ENCODE measurements at places on chromosomes 2 and 18.

- DNase-seq = no peak
These were observed 58.6 kb upstream of the DOCK10 start for GRCh38 chr2:225100856-225101294.

- no peak for DNase-seq
These were observed 111.3 kb downstream of the CMPK2 start for GRCh38 chr2:6754419-6754818.

DNA sequence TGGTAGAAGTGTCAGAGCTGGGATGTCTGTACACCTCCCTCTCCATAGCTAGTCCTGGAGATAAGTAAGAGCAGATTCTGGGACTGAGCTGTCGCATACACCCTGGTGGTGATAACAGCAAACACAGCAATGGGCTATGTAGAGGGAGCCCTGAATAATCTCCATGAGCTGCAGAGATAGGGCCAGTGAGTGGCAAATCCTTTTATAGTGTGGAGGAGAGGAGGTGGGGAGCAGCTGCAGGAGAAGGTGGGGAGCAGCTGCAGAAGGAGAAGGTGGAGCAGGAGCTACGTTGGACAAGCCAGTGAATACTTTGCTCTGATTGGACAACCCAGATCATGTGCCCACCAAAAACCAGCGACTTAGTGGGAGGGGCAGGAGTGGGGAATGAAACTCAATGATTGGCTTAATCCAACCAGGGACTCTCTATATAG lies 85.5 kb downstream of the TMEM247 start:
- DNase-seq = no peak

DNA sequence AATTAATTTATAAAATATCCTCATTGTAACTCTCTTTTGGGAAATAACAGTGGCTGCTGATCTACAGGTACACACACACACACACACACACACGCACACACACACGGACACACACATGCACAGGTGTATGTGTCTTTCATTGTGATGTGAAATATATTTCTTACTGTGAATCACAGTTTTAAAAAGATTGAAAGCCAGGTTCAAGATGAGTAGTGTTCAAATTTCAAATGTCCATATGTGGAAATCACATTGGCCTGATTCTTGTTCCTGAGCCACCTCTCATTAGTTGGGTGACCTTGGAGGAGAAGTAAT lies 372.4 kb downstream of the ALK start:
- DNase-seq = no peak

GRCh38 chr2:138279871-138280270 lies 221.7 kb upstream of the SPOPL start:
- no peak for DNase-seq

GRCh38 chr2:179460181-179460929 lies 195.7 kb upstream of the SESTD1 start:
- no peak for DNase-seq

- no peak for DNase-seq
These were observed 46.2 kb upstream of the MGAT5 start for GRCh38 chr2:134207589-134208209.

GRCh38 chr2:207123776-207124391 lies 41.9 kb downstream of the KLF7 start:
- no peak for DNase-seq

- DNase-seq = no peak
These were observed 407.5 kb upstream of the RGPD4 start for GRCh38 chr2:107419191-107419590.

DNA sequence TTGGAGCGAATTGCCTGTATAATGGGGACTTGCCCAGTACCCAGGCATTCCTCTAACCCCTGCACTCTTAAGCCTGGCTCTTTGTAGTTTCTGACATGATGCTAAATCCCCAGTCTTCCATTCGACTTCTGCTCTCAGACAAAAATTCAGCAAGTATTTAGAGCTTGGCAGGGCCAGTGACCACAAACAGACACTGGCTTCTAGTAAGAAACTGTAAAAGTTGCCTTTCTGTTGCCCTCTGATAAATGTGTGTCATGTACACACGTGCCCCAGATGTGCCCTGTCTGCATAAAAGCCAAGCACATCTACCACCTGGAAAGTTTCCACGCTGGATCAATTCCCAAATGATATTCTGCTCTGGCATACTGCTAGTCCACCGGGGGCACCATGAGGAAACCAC lies 18.0 kb downstream of the PAX3 start:
- DNase-seq = no peak

DNA sequence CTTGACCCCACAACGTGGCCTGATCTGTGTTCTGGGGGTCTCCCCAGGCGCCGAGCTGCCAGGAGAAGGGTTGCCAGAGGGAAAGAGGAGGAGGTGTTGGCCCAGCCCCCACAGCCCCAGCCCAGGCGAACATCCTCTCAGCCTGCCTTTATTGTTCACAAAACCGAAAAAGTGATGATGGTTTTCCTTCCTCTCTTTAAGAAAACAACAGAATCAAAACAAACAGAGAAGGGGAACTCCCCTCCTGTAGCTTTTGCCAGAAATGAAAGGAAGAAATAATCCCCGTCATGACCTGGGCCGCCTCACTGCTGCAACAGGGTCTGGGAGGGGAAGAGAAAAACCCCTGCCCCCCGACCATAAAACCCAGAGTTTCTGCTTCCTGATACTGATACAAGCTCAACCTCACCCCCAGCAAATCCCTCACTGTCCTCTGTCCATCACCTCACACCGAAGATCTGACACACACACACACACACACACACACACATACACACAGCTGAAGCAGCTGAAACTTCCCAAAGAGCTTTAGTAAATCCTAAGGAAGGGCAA lies 52.0 kb downstream of the ZFP36L2 start:
- no peak for DNase-seq

DNA sequence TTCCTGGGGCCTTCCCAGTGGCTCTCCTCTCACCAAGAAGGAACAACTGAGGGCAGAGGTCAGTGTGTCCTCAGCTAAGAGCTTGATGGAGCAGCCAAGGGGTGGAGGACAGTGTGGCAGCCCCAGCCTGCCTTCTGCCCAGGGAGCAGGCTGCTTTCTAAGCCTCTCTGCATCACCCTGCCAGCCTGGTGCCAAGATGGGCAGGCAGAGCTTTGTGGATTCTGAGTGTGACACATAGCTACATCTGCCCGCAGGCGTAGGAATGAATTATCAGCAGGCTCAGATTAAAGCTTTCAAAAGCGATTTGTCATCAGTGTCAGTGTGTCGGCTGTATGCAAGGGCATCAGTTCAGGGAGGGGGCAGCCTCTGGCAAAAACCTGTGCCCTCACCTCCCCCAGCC lies 8.7 kb downstream of the MAL start:
- no peak for DNase-seq

- no peak for DNase-seq
These were observed 221.8 kb downstream of the ANAPC1 start for GRCh38 chr2:111662039-111662770.

DNA sequence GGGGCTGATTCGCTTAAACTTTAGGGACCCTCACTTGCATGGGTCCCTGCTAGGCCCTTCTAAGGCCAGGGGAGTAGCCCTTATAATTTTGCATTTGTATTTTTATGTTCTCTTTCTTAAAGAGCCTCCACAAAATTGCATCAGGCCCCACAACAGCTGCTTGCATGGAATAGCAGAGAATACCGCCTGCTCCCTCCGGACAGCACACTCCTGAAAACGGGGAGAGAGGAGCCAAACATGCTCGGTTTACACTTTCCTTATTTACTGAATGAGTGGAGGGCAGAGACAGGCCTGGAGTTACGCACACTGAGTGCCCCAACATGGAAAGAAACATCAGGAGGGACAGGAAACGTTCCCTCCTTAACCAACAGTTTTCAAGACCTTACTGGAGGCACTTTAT lies 132.2 kb downstream of the ANTXR1 start:
- DNase-seq = no peak

DNA sequence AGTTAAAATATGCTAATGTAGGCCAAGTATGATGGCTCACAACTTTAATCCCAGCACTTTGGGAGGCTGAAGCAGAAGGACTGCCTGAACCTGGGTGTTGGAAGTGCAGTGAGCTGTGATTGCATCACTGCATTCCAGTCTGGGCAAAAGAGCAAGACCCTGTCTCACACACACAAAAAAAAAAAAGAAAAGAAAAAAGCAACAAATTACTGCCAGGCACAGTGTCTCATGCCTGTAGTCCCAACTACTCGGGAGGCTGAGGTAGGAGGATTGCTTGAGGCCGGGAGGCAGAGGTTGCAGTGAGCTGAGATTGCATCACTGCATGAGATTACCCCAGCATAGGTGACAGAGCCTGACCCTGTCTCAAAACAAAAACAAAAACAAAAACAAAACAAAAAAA lies 110.6 kb downstream of the PRELID3A start:
- DNase-seq = no peak

GRCh38 chr18:59049721-59050660 lies 89.7 kb upstream of the SEC11C start:
- no peak for DNase-seq

GRCh38 chr2:88159481-88159880 lies 10.7 kb upstream of the THNSL2 start:
- DNase-seq = no peak

- no peak for DNase-seq
These were observed 21.5 kb upstream of the PELI1 start for GRCh38 chr2:64165706-64166105.

- no peak for DNase-seq
These were observed 384.5 kb downstream of the MTX2 start for GRCh38 chr2:176653479-176654443.

All from frontal cortex (tissue), 4 donors.